ENCODE measurements at places on chromosomes 4 and X.

DNA sequence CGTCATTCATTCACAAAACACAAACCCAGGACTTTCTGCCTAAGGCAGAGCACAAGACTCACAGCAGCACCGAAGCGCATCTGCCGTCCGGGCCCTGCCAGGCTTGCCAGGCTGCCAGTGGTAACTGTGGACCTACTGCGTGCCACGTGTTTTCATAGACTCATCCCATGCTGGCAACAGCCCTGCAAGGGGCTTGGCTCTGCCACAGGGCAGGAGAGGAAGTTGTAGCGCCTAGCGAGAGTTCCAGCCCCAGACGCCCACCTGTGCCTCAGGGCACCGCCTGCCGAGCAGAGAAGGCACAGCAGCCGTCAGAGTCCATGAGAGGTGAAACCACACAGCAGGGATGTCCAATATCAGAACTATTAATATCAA lies 18.9 kb upstream of the MRFAP1 start:
- no peak for DNase-seq

DNA sequence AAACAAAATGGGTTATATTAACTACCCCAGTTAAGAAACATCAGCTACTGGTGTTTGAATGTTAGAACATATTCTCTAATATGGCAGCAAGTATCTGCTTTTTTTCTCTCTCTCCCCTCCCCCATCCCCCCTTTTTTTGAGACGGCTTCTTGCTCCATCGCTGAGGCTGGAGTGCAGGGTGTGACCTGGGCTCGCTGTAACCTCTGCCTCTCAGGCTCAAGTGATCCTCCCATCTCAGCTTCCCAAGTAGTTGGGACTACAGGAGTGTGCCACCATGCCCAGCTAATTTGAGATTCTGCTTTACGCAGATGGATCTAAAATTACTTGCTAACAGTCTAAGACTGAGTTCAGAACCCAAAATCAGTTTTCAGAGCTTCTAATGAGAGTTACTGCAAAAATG lies 101.9 kb downstream of the AFF1 start:
- DNase-seq: no peak

DNA sequence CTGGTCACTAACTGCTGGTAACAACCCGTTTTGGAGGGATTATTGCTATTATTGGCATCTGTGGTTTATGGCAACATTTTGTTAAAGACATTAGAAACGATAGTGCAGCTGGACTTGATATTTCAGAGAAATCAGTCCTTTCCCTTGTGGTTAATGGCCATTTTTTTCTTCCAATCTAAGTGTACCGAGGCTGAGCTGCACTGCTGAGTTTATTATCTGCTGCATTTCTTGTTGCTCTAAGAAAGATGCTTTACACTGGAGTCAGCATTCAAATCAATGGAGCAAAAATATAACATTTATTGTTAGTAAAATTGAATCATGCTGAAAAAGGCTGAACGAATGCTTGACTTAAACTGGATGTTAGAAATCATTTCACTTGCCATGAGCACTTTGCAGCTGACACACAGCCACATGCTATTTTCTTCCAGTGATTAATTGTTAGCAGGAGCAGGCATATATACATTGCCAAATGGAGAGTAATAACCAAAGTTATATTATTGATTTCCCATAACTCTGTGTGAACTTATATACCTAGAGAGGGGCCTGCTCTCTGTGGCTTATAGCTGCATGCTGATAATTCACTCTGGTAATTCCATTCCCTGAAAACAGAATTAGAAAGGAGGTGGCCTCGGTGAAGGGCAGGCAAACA lies 66.5 kb upstream of the TTC29 start:
- DNase-seq: no peak

DNA sequence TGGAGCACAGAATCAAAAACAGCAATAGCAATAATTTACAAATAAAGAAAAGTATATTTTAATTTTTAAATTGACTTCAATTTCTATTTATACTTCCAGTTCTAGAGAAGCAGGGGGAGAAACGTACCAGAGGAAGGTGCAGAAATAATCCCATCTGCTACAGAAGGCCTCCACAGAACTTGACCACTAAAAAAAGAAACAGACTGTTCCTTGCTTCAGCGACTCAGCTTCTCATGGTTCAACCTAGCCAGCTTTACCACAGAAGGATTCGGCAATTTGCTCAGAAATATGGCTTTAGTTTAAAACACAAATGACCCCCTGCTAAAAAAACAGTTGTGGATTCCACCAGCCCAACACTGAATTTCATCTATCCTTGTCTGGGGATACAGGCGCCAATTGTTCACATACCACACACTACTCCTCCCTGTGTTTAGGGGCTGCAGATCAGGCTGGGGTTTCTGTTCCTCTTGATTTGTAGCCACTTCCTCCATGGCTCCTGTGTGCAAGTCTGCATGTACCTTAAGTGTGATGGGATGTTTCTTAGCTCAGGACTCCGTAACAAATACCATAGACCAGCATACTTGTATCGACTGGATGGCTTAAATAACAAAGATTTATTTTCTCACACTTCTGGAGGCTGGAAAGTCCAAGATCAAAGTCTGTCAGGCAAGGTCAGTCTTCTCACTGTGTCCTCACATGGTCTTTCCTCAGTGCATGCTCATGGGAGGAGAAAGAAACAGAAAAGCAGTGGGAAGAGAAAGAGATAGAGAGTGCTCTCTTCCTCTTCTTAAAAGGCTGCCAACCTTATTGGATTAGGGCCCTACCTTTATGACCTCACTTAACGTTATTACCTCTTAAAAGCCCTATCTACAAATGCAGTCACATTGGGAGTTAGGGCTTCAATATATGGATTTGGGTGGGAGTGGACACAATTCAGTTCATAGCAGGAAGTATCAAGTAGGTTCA lies 79.1 kb downstream of the AMOT start:
- DNase-seq: no peak

DNA sequence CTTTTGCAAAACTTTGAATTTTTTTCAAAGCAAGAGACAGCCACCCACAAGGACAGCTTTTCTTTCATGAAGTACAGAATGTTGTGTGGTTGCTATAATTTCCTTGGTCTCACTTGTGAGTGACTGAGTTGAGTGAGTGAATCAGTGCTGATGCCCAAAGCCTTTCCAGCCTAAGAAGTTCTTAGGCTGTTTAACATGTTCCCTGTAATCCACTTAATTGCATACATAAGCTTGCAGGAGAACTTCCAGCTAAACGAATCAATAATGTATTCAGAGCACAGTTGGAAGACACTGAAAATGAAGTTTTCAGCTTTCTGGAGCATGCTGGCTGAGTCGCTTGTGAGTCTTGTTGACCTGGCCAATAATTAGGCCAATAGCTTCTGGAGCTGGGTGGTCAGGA lies 42.0 kb upstream of the GK2 start:
- DNase-seq: no peak

DNA sequence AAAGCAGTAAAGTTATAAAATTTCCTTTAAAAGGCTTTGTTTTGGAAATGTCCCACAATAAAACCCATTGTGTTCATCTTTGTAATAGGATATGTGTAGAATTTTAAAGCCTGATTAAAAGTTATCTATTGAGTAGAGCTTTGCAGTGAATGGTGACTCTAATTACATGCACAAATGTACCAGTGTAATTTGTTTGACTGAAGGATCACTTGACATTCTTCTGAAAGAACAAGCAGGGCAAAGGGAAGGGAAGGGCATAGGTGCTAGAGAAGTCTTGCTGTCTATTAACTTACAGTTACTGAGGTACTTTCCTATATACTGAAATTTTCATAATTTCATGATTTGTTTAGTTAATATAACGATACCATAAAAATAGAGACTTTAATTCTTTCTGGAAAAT lies 70.8 kb downstream of the STIM2 start:
- no peak for DNase-seq

DNA sequence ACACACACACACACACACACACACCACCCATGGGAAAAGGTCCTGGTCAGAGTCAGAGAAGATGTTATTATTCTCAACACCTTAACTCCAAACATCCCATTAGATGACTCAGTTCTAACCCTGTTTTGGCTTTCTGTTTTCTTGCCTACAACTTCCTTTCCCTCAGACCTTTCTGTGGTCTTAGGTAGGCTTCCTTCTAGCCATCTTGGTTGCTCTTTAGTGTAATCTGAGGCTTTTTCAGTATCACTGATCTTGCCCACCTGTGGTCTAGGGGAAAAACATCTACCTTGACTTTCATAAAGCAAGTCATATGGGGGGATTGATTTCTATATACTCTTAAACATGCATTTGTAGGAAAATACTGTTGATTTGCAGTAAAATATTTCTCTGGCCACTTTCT lies 56.9 kb downstream of the ATG4A start:
- DNase-seq: no peak
